Activated CD8-positive, alpha-beta memory T cell treated with anti-CD3 and anti-CD28 coated beads, Interleukin-2, amount 10 ng/mL, durations not matched to agents 7 days and 5 days (primary cell): ENCODE measurements at places on chromosomes 3 and 15. TPM values are rescaled to one million over a fixed set of nuclear protein-coding genes. Genes with fewer than 3 reads are reported as not detected.
A peak's percentile ranks its signal among the peaks of the same experiment; 100 is the strongest.

The IQCF5 gene
- not detected for total RNA-seq

- DNase-seq = no peak
These were observed 530.8 kb upstream of the BCHE start for GRCh38 chr3:166367947-166368533.

- DNase-seq = no peak
These were observed 18.7 kb upstream of the PLXNA1 start for GRCh38 chr3:126964261-126964660.

DNA sequence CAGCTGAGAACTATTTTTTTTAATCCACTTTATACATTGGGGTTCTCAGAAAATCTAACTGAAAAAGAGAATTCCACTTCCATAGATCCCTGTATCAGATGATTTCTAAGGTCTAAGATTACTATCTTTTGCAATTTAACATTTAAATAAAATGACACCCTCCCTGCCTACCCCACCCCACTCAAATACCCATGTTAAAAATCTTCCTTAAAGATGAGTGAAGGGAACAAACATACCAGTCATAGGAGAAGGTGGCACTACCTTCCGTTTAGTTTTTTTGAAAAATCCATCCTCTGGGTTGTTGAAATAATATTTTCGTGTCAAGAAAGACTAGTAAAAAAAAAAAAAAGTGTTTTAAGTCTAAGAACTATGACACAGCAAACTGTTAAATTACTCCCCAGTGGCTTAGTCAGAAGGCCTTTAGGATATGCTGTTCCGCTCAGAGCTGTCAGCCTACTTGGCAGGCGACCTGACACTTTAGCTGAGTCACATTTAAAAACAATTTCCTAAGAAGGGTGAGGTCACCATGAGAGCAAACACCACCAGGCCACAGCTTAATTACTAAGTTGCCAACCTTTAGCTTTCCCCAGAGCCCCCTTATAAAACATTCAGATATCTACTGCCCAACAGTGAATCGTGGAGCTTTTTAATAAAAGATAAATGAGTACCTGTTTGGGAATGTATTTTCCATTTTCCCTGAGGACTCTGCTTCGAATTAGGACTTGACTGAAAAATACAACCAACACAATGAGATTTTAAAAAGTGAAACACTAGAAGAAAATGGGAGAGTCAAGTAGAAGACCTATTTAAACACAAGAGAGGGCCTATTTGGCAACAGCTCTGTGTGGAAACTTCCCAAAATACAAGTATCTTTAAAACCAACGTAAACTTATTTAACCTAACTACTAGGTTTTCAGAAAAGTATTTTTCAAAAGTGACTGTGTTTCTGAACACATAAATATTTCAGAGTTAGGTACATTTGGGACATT is 9.6 kb downstream of the EMC3 start:
- DNase-seq = peak; percentile 56

GRCh38 chr3:176041812-176042211 is 1155.5 kb downstream of the TBL1XR1 start:
- no peak for DNase-seq

DNA sequence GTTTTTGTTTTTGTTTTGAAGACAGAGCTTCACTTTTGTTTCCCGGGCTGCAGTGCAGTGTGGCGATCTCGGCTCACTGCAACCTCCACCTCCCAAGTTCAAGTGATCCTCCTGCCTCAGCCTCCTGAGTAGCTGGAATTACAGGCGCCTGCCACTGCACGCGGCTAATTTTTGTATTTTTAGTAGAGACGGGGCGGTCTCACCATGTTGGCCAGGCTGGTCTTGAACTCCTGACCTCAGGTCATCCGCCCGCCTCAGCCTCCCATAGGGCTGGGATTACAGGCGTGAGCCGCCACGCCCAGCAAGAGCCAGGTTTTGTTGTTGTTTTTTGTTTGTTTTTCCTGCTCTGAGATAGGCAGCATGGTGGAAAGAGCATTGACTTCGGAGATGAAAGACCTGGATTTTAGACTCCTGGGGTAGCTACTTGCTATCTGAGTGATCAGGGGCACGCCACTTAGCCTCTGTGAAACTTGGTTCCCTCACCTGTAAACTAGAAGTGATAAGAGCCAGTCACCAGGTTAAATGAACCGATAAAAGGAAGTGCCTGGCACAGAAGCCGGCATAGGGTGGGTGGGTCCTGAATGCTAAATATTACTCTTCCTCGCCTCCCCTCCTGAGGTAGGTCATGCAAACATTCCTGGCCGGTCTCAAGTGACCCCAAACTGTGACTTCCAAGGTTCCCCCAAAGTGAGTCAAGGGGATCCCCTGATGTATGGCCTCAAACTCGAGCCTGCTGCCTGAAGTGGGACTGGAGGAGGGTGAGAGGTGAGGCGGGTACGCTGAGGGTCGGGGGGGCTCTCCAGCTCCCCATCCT is 62.9 kb upstream of the MCF2L2 start:
- peak; percentile 18 for DNase-seq

DNA sequence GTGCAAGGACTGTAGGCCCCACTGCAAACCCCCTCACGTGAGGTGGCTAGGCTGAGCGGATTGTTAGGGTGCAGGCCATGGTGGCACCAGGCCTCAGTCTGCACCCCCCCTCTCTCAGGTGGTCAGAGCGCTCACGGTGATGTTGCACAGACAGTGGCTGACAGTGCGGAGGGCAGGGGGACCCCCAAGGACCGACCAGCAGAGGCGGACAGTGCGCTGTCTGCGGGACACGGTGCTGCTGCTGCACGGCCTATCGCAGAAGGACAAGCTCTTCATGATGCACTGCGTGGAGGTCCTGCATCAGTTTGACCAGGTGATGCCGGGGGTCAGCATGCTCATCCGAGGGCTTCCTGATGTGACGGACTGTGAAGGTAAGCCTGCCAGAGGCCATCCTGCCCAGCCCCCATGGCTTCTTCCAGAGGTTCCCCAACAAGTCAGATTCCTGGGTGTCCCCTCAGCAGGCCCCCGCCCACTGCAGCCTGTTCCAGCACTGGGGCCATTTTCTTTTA is 18.2 kb downstream of the ATRIP start:
- DNase-seq = no peak

- no peak for DNase-seq
These were observed 247.7 kb upstream of the CTNNB1 start for GRCh38 chr3:40951636-40952035.

- no peak for DNase-seq
These were observed 328.5 kb upstream of the GOLIM4 start for GRCh38 chr3:168424059-168424734.

DNA sequence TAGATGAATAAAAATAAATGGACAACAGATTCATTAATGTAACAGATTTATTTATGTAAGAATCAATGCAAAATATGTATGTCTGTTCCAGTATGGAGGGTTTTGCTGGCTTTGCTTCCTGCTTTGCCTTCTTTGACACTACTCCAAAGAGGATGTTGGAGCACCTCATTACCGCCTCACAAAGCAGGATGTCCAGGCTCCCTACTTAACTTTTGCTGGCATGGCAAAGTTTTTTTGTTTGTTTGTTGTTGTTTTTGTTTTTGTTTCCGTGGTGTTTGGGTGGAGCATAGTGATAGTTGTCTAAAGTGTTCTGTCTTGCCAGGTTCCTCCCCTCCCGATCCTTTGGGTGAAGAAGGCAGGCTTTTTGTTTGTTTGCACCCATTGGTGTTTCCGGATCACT is 38.7 kb downstream of the DIPK2A start:
- no peak for DNase-seq

DNA sequence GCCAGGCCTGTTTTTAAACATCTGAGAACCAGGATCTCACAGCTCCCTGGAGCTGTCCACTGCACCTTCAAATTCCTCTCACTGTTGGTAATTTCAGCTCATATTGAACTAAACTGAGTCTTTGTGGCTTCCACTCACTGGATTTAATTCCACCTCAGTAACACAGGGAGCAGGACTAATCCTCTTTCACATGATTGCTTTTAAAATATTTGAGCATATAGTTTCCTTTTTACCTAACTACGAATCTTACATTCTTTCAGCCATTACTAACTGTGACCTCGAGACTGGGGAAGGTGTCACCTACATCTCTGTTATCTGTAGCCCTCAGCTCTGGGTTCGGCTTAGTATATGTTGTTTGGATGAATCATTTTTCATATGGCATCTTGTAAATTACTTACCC is 194.3 kb upstream of the C2CD4B start:
- no peak for DNase-seq

DNA sequence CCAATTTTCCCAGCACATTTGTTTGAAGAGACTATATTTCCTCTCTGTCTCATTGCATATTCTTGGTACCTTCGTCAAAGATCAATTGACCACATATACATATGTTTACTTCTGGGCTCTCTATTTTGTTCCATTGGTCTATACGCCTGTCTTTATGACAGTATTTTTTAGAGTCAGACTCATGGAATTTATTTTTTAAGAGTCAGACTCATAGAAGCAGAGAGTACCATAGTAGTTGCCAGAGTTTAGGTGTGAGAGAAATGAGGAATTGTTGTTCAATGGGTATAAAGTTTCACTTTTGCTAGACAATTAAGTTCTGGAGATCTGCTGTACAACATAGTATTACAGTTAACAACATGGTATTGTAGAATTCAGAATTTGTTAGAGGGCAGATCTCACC is 27.1 kb downstream of the PLA2G4F start:
- no peak for DNase-seq

GRCh38 chr15:39407116-39407515 is 173.8 kb upstream of the THBS1 start:
- no peak for DNase-seq

DNA sequence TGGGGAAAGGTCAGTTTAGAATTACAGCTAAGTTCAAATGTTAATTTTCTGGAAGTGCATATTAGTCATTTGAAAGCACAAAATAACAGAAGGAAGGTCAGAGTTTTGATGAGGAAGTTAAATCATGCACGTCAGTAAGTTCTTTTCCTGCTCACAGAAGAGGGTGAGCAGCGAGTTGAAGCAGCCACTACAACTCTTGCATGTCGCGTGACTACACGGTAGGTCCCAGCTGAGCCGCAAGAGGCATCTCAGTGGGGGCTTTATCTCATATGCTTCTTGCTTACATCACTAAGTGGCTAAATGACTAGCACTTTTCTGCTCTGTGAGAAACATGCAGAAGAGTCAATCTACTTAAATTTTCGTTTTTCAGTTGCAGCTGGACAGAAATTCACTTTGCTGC is 21.3 kb upstream of the SEC62 start:
- peak; percentile 70 for DNase-seq
